ENCODE measurements at places on chromosomes 13 and 19.

- no peak for DNase-seq
Measured at GRCh38 chr13:45615501-45616101, at the start of gene ERICH6B. ERICH6B (minus strand) TSS chr13:45615739; CDS start chr13:45597005, 18,734 bp downstream.

- DNase-seq: no peak
Measured at GRCh38 chr13:20132052-20132634, 28.7 kb downstream of the GJA3 start.

- DNase-seq: peak; percentile 73
Measured at GRCh38 chr13:78022164-78022877, 103.7 kb upstream of the EDNRB start.

GRCh38 chr19:37594982-37595382, 306 bp downstream of the ZNF540 start:
- no peak for DNase-seq

DNA sequence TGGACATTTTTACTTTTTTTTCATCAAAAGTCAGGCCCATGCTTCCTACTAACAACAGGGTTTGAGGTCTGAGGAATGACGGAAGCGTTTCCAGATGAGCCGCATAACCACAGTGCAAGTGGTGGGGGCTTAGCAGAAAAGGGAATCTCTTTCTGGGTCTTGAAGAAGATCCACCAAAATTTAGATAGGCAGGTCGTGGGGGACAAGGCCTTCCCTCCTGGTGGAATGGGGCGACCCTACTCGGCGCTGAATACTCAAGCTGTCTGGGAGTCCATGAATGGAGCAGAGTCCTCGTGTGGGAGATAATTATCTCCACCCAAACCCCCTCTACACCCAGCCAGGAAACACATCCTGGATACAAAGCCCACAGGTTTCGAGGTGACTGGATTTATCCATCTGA, 36.9 kb downstream of the CARS2 start:
- DNase-seq: no peak

DNA sequence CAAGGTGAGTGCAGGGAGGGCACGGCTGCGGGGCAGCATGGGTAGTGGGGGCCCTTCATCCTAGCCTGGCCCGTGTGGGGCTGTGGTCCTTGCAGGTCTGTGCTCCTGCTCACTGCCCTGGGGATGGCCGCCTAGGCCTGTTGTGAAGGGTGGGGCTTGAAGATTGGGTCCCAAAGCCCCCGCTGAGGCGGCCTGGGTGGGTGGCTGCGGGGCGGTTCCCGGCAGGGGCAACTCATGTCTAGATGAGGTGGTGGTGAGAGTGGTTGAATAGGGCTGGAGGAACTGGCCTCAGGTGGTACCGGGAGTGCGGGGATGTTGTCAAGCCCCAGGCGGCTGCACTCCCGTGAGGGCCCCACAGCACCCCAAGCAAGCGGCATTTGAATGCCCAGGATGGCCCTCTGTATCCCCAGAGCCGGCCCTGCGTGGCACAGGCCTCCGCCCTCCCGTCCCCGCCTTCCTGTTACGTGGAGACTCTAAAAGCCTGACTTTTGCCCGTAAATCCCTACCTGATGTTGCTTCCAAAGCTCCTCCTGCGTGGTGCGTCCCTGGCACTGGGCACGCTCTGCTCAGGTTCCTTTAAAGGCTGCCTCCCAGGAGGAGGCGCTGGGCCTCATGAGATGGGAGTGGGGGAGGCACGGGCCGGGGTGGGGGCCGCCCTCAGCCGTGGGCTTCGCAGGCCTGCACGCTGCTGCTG, 15.0 kb downstream of the SPPL2B start:
- DNase-seq: no peak

DNA sequence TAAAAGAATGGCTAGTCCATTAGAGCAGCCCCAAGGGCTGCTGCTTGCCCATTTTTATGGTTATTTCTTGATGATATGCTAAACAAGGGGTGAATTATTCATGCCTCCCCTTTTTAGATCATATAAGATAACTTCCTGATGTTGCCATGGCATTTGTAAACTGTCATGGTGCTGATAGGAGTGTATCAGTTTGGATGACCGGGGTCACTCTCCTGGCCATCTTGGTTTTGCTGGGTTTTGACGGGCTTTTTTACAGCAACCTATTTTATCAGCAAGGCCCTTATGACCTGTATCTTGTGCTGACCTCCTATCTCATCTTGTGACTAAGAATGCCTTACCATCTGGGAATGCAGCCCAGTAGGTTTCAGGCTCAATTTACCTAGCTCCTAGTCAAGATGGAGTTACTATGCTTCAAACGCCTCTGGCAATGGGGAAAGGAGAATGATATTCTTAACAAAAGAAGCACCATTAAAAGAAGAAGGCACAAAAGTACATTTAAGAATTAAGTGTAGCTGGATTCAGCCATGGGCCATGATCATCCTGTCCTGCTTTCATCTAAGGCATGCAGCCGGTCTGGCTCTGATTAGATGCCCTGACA, 1156.0 kb downstream of the PCDH9 start:
- DNase-seq: no peak

DNA sequence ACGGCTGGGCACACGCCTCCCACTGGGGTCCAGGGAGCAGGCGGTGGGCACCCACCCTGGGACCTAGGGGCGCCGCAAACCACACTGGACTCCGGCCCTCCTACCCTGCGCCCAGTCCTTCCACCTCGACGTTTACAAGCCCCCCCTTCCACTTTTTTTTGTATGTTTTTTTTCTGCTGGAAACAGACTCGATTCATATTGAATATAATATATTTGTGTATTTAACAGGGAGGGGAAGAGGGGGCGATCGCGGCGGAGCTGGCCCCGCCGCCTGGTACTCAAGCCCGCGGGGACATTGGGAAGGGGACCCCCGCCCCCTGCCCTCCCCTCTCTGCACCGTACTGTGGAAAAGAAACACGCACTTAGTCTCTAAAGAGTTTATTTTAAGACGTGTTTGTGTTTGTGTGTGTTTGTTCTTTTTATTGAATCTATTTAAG, 1.6 kb downstream of the JUNB start:
- DNase-seq: no peak

- peak; percentile 43 for DNase-seq
Measured at GRCh38 chr19:45922281-45922680, 7.7 kb upstream of the NANOS2 start.

DNA sequence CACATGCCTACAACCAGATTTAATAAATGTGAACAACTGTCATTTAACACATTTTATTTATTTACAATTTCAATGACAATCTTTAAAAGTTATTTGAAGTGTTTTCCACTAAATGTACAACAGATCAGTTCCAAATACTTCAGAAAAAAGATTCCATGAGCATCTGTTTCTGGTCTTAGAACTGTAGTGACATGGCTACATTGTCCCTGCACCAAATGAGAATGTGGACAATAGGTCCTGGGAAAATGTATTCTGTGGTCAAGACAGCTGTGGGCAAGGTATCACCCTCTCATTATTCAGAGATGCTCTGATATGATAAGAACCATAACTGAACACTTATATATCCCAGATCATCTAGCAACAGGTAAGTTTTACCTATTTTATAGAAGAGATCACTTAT, 43.7 kb downstream of the ELF1 start:
- DNase-seq: no peak

- DNase-seq: no peak
Measured at GRCh38 chr19:35118268-35119020, 2.8 kb downstream of the FXYD3 start.

DNA sequence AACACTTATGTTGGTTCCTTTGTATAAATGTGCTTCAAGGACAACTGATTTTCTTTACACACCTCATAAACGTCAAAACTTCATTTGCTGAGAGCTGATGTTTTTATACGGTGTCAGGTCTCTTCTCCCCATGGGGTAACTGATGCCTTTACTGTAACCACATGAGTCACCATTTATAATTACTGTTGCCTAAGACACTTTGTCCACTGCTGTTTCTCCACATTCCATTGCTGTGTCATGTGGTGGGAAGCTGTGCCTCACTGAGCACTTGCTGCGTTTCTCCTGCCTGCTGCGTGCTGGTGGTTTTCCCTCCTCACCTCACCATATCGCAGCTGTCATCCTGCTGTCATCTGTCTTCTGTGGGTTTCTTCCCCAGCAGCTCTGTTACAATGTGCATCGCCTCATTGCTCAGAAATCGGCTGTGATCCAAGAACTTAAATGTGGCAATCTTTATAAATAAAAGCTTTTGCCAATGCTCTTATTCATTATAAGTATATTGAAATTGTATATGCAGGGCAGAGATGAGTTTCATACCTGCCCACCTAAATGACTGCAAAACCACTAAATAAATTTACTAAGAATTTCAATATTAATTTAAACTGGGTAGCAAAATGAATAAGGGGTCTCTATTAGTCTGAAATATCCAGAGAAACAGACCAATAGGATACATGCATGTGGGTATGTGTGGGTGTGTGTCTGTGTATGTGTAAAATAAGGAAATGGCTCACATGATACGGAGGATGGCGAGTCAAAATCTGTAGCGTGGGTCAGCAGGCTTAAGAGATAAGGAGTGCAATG, 547.0 kb upstream of the SLITRK5 start:
- DNase-seq: no peak

- DNase-seq: no peak
Measured at GRCh38 chr13:107170270-107170931, 602.5 kb upstream of the ARGLU1 start.

- no peak for DNase-seq
Measured at GRCh38 chr19:51089786-51090185, 7.1 kb upstream of the KLK14 start.

GRCh38 chr19:10899151-10899653, 27.8 kb downstream of the CARM1 start:
- no peak for DNase-seq

DNA sequence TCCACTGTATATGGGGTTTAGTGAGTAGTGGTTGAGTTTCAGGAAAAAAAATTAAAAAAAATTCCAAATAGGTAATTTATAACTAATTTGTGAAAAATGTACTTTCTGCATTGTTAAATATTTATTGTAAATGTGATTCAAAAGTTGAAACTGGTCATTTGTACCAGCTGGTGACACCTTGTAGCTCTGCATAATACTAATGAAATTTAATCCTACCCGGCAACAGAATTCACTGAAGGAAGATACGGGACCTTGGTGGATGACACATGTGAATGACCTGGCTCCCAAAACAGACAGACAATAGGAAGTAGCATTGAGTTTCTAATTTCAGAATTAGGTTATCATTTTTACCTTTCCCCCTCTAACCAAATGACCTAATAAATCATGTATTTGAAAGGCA, 73.8 kb downstream of the SLITRK6 start:
- DNase-seq: no peak

- DNase-seq: no peak
Measured at GRCh38 chr13:39918620-39919236, 263.3 kb downstream of the COG6 start.

DNA sequence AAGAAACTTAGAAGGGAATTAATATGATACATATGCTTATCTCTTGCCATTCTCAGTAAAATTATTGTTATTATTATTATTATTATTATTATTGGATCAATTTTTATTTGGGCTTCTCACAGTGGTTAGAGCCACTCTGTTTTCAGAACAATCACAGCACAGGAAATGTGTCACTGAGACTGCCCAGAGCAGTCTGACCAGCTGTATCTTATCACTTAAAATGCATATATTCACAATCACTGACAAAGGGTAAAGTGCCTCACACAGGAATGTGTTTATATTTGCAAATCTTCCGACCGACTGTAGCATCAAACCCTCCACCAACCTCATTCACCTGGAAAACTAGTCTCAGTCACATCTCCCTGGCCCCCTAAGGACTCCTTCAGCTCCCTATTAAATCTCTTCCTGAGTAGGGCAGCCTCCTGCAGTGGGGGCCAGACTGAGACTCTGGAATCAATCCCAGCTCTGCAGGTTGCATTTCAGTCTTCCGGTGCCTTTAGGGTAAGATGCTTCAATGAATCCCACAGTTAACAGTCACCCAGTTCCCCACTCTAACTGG, 738.3 kb upstream of the SLITRK5 start:
- no peak for DNase-seq

GRCh38 chr19:45773384-45773783, 4.3 kb upstream of the SIX5 start:
- peak; percentile 54 for DNase-seq

DNA sequence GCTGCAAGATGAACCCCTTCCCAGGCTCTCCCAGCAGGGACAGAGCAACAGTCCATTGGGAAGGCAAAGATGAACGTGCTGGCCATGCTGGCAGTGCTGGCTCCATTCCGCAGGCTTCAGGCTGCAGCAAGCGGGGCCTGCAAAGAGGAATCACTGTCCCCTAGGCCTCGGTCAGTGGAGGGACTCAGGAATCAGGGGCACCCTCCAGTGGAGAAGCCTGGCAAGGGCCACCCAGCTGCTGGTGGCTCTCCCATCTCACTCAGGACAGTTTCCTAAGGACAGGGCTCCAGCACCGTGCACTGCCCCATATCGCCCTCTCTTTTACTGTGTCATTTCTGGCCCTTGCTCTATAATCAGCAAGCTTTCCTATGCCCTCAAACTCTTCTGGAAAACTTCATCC, 498.6 kb downstream of the EFNB2 start:
- no peak for DNase-seq

- peak; percentile 76 for DNase-seq
Measured at GRCh38 chr19:49151267-49152118, 3.7 kb downstream of the HRC start.

GRCh38 chr19:23783636-23784035, 24.9 kb upstream of the ZNF681 start:
- DNase-seq: no peak

DNA sequence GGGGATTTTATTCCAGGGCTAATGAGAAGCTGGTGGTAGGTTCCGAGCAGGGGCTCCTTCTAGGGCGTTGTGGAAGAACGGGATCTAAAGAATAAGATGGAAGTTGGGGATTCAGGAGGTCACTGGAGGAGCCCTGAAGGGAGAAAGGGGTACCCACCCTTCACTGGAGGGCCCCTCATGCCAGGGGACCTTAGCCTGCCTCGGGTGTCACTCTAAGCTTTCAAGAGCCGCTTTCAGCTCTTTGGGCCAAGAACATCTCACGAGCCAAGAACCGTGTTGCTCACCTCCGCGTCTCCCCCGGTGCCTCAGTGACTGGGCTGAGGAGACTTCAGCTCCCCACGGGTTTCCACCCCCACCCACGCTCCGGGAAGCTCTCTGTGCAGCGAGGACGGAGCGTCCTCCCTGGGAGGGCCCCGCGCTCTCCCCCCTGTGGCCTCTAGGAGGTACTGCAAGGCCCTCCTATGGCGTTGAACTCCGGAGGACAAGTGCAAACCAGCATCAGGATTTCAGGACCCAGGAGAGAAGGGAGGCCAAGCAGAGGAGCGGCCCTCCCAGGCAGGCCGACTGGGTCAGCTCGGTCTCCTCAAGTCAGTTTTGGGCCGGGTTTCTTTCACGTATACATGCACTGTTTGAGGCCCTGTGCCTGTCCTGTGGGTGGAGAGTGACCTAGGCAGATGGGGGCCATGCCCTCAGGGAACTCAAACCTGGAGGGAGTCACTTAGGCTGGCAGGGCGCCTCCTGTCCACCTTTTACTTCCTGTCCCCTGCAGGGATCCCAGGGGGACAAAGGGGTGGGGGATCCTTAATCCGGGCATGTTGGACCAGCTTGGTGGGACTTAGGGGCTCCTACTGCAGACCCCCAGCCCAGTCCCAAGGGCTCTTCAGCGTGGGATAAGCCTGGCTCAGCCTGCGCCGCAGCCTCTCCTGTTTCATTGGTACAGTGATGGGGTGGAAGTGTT, 5.1 kb upstream of the KRTDAP start:
- peak; percentile 77 for DNase-seq

Measured in OCI-LY7 (cell line).